ENCODE measurements at places on chromosomes 1 and 21. TPM values are rescaled to one million over a fixed set of nuclear protein-coding genes. Genes with fewer than 3 reads are reported as not detected.

GRCh38 chr1:236024641-236025040 is 40.2 kb downstream of the NID1 start:
- no peak for DNase-seq

- DNase-seq, result no peak
These were observed 498.9 kb downstream of the TTLL7 start for GRCh38 chr1:83499998-83500397.

The STUM gene
- polyA plus RNA-seq, result not detected

GRCh38 chr1:236535662-236536161 is 11.9 kb downstream of the LGALS8 start:
- DNase-seq, result no peak

- no peak for DNase-seq
These were observed 6.2 kb upstream of the AGTRAP start for GRCh38 chr1:11729498-11730428.

GRCh38 chr21:17759511-17760178 is 59.5 kb downstream of the C21orf91 start:
- no peak for DNase-seq

- no peak for DNase-seq
These were observed 29.6 kb downstream of the CHD1L start for GRCh38 chr1:147272042-147272441.

DNA sequence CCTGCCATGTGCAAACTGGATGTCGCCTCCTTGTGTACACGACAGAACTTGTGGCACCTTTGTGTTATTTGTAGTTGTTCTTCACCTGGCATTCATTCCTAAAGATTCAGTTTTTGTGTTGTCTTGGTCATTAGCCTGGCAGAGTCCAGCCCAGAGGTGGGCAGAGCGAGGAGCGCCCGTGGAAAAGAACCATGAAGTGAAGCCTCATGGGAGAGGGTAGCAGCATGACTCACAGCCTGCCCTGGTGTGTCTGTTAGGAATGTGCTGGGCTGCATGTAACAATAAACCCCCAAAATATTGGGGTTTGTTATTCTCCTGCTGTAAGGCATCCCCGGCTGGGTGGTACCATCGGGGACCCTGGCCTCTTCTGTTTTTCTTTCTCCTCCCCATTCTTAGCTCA is 124.9 kb upstream of the TMEM51 start:
- no peak for DNase-seq

The PRAMEF5 gene
- polyA plus RNA-seq, result not detected

DNA sequence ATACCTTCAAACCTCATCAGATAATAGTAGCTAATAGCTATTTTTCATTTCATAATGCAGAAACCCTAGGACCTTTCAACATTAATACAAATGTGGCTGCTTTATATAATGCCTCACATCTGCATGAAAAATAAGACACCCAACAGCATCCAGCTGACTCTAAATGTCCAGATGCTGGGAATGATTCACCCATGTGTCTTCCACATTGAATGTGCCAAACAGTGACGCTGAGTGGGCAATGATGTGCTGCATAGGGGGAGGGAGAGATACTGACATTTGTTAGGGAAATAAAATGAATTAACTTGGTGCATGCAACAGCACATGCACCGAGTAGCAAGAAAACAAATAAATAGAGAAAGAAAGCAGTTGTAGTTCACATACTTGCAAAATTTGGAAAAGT is 199.3 kb downstream of the DSCAM start:
- DNase-seq, result no peak

DNA sequence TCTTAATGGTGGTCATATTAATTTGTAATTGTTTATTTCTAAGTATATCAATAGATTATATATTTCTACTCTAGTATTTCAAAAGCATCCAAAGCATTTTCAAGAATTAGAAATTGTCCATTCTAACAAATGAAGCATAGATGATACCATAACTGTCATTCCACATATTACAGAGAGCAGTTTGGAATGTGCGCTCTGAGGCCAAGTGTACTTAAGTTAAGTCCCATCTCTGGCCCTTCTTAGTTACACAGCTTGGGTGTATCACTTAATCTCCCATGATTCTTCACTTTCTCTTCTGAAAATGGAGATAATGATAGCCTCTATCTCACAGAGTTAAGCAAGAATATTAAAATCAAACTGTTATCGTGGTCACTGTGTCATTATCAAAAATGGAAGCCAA is 281.1 kb downstream of the MRPL39 start:
- no peak for DNase-seq

The AMY1B gene
- not detected for polyA plus RNA-seq

The FNDC5 gene
- 1.2 TPM for polyA plus RNA-seq

- DNase-seq, result no peak
These were observed 8.6 kb upstream of the RASSF5 start for GRCh38 chr1:206498685-206499084.

DNA sequence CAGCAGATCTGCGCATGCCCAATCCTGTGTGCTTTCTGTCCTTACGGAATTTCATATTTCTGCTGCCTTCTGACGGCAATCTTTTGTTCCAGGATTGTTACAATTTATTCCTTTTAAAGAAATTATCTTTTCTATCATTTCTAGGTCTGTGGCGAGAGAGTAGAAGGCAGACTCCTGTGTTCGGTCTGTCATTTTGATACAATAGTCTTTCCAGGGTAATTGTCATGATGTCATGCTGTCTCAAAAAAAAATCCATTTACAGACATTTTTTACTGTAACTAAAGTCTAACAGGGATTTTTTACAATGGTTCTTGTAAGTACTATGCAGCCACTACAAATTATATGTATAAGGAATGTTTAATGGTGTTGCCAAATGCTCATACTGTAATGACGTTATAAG is 9.0 kb upstream of the KRTAP7-1 start:
- DNase-seq, result no peak

DNA sequence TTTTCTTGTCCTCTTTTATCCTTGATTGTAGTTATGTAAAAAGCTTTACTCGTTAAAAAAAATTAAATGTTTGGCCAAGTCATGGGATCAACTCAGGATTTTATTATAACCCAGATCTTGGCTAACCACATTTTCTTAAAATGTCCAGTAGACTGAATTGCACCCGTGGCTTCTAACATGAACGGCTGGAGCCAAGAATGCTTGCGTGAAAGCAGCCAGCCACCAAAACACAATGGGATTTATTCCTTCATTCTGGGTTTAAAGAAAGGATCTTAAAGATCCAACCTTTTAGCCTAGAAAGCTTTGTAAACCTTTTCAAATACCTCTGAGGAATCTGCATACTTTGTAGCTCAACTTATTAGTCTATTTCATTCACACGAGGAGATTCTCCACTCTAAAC is 404.4 kb downstream of the USP25 start:
- DNase-seq, result no peak

- no peak for DNase-seq
These were observed 63.1 kb upstream of the CNN3 start for GRCh38 chr1:94989911-94990473.

DNA sequence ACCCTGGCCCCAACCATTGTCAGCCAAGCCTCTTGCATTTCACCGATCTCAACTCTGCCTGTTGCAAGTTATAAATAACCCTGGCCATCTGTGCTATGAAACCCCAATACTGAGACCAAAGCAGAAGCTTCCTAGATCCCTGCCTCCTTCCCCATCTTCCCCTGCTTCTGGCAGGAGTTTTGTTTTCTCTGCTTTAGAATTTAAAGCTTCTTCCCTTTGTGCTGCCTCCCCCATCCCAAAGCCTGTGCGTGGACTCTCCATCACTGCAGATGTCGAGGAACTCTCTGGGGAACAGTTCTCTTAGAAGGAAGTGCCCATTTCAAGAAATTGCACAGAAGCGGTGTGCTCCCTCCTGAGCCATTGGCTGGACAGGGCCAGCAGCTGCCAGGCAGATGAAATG is 17.4 kb upstream of the MYOG start:
- no peak for DNase-seq

DNA sequence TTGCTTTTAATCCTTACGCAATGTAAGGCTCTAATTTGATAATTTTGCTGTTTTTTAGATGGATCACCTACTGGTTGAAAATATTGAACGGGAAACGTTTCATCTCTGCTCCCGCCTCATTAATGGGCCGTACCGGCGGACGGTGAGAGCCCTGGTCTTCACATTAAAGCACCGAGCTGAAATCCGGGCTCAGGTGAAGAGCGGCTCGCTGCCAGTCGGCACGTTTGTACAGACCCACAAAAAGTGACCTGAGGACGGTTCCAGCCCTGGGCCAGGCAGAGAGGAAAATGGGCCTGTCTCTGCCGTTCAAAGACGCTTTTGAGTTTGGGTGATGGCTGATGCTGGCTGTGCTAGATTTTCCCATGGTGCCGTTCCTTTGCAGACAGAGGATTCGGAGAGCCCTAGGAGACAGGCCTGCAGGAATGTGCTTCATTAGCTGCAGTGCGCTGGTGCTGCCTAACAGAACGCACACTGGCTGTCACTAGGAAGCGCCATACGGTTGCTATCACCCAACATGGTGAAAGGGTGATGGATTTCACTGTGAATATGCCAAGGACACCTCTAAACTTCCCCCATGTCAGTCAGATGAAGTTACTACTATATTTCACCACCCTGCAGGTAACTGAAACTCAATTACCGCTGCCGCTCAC is 42.9 kb downstream of the TCEANC2 start:
- no peak for DNase-seq

The RAD54L gene
- 4.3 TPM for polyA plus RNA-seq

- no peak for DNase-seq
These were observed 240.2 kb downstream of the SIPA1L2 start for GRCh38 chr1:232389744-232390143.

- no peak for DNase-seq
These were observed 48.9 kb downstream of the C4BPA start for GRCh38 chr1:207152792-207153468.

DNA sequence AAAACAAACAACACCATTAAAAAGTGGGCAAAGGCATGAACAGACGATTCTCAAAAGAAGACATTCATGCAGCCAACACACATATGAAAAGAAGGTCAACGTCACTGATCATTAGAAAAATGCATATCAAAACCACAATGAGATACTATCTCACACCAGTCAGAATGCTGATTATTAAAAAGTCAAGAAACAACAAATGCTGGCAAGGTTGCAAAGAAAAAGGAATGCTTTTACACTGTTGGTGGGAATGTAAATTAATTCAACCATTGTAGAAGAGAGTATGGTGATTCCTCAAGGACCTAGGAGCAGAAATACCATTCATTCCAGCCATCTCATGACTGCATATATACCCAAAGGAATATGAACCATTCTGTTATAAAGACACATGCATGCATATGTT is 419.6 kb downstream of the NEGR1 start:
- no peak for DNase-seq

- DNase-seq, result no peak
These were observed 6.8 kb downstream of the OLIG1 start for GRCh38 chr21:33076600-33077329.

The GJC2 gene
- 0.92 TPM for polyA plus RNA-seq

The TCP10L gene
- not detected for polyA plus RNA-seq

DNA sequence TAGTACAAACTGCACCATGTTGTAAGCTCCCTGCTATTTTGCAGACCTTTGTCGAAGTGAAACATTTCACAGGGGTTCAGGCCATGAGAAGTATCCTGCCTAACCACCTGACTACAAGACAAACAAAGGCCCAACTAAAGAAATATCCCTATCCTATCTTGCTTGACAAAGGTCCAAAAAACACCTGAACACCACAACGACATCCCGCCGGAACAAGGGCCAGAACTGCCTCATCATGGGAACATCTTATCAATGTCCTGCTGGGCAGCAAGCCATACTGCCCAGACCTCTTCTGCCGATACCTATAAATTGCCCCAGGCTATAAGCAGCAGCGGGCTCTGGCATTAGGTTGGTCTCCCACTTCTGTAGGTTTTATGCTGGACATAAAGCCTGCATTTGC is 12.3 kb downstream of the MYSM1 start:
- no peak for DNase-seq

- no peak for DNase-seq
These were observed 67.7 kb upstream of the WNT4 start for GRCh38 chr1:22210636-22211035.

DNA sequence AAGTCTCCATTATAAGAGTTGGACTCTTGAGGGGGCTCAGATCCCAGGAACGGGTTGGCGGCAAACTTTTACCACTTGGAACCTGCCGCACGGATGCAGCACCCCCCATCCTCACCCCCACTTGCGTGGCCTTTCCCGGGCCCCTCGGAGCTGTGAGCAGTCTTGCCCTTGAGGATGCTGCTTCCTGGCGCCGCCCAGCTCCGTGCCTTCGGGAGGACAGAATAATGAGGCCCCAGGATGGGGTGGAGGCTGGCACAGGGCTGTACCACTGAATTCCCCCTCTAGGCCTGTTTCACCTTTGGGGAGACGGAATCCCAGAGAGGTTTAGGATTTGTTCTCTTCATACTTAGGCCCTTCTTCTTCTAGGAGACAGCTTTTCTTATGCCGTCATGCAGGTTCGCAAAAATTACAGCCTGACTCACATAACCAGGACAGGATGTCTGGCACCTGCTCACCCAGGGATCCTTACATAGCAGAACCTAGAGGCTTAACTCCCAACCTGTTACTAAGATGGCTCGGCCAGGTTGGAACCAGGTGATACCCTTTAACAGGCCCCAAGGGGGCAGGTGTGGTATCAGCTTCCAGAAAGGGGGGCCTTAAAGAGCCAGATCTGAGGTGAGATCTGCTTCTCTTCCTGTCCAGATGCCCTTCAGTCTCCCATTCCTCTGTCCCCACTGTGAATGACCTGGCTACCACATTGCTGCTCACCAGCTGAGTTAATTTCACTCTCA is 1.5 kb downstream of the TRNP1 start:
- DNase-seq, result no peak

DNA sequence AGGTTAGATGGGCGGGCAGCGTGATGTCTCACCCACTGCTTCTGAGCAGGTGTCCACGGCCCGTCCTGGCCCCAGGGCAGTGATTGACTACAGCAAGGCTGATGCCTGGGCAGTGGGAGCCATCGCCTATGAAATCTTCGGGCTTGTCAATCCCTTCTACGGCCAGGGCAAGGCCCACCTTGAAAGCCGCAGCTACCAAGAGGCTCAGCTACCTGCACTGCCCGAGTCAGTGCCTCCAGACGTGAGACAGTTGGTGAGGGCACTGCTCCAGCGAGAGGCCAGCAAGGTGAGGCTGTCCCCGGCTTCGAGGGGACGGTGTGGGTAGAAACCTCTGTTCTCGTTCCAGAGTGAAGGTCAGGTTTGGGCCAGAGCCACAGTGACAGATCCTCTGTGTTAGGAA is 12.2 kb downstream of the DDOST start:
- DNase-seq, result no peak

GRCh38 chr1:94002046-94002787 is 93.0 kb upstream of the GCLM start:
- no peak for DNase-seq

The DISP1 gene
- 6.2 TPM for polyA plus RNA-seq

DNA sequence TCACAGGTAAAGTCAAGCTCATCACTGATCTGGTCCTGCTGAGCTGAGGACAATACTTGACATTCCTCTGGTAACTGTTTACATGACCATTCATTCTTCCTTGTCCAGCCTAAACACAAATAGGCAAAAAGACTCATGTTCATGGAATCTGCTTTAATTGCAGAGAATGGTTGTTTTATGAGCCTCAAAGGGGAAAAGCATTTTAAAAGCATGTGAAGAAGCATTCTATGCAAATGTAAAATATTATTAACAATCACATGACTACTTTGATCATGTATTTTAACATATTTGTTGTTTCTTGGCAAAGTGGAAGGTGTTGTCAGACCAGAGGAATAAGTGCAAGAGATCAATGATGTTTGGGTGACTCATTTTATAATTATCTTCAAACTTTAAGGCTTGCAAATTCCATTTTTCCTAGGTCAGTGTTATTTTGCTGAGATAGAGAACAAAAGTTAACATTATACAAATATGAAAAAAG is 133.7 kb downstream of the RUNX1 start:
- peak; percentile 89 for DNase-seq

All from BJ (cell line).